ENCODE measurements at places on chromosomes 12 and 14.

DNA sequence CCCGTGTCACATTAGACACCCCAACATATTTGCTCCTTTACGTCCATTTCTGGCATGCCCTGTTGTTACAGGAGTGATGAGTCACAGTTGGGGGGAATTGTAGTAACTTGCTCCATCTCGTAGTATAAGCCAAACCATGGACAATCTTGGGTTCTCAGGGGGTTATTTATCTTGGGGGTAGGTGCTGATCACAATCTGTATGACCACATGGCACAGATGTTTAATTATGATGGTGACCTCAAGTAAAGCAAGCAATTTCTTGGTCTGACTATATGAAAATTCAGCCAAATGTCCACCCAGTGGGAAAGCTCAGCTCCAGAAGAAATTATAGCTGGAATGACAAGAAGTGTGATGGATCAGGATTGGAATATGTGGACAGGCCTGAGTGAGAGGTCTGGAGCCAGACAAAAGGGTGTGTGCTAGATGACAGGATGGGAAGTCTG is 32.1 kb upstream of the STON2 start:
- no peak for DNase-seq

DNA sequence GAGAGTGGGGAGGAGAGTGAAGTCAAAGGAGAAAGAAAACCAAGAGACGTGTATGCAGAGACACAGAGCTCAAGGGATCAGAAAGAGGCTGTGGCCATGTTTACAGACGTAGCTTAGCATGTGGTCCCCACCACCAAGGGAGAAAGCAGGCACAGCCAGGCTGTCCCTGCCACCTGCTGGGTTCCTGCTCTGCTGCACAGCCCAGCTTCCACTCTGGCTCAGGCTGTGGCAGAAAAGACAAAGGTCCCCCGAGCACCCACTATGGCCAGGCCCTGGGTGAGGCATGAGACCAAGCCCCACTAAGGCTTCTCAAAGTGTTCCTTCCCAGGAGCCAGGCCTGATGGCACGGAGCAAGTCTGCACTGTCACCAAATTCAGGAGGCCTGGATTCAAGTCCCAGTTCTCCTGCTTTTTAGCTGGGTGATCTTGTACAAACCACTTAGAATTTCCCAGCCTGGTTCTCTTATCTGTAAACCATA is 25.9 kb upstream of the COL2A1 start:
- no peak for DNase-seq

DNA sequence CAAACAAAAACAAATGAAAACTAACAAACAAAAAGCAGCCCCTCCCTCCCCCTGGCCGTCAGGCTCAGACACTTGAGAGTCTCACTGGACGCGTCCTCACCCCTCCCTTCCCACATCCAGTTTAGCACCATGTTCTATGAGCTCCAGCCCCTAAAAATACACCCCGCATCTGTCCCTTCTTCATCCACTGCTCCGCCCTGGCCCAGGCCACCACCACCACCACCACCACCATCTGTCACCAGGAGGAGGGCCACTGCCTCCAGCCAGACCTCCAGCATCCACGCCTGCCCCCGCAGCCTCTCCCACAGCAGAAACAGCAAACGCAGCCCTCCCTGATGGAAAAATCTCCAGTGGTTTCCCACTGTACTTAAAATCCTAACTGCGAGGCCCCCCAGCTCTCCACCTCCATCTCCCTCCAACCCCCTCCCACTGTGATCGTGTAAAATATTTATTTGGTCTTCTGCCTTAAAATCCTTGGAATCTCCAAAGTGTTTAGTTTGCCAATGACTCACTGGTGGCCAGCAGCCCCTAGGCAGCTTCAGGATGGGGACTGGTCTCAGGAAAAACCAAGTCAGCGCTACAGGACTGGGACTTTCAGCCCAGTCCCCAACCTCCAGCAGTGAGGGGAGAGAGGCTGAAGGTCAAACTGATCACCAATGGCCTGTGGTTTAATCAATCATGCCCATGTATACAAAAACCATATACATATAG is 95.1 kb downstream of the SCARB1 start:
- DNase-seq: no peak

- DNase-seq: no peak
Measured at GRCh38 chr14:59427653-59428580, 37.3 kb downstream of the GPR135 start.

GRCh38 chr12:93015871-93016751 is 87.0 kb upstream of the EEA1 start:
- no peak for DNase-seq

GRCh38 chr12:121748218-121748570 is 35.6 kb downstream of the TMEM120B start:
- DNase-seq: no peak

DNA sequence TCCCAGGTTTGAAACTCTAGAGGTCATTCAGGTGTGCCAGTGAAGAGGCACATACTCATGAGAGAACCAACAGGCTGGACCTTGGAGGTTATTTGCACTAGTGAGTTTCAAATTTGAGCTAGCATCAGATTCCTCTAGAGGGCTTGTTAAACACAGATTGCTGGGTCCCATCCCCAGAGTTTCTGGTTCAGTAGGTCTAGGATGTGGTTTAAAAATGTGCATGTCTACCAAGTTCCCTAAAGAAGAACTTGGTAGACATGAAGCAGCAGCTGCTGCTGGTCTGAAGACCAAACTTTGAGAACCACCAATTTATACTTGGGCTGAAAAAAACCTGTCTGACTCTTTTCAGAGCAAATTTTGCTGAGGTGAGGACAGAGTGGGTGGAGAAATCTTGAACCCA is 61.7 kb downstream of the SUSD6 start:
- no peak for DNase-seq

- no peak for DNase-seq
Measured at GRCh38 chr12:94812345-94812744, 162.0 kb upstream of the TMCC3 start.

GRCh38 chr12:107634530-107634929 is 51.1 kb upstream of the PWP1 start:
- DNase-seq: no peak

GRCh38 chr12:117165342-117165741 is 24.9 kb downstream of the FBXO21 start:
- DNase-seq: no peak

GRCh38 chr12:38282886-38283285 is 33.7 kb upstream of the ALG10B start:
- no peak for DNase-seq

DNA sequence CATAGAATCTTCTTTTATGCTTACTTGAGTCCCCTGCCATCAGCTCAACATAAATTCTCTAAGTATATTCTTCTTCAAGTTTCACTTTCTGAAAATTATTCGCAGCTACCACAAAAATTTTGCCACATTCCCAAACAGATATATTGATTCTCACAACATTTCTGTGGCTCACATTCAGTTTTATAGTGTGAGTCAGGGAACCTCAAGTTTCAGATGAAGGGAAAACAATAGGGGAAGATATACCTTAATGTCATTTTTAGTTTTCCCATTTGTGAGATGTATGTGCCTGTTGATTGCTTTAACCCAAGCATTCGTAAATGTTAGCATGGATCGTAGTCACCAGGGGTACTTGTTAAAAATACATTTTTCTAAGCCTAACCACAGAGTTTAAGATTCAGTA is 465.8 kb downstream of the CCER1 start:
- DNase-seq: no peak

- DNase-seq: no peak
Measured at GRCh38 chr12:1429980-1430379, 164.4 kb downstream of the FBXL14 start.

Data from stimulated activated CD4-positive, alpha-beta T cell treated with anti-CD3 and anti-CD28 coated beads, Interleukin-1b, Interleukin-23, amount 100 ng/mL, for 1 hour (primary cell).